Amygdala (tissue), 56 donors: ENCODE measurements at places on chromosomes 3 and 15.

- DNase-seq = no peak
These were observed 85.6 kb downstream of the PDCD6IP start for GRCh38 chr3:33883951-33884561.

- no peak for DNase-seq
These were observed 32.2 kb downstream of the SSR3 start for GRCh38 chr3:156522673-156523072.

DNA sequence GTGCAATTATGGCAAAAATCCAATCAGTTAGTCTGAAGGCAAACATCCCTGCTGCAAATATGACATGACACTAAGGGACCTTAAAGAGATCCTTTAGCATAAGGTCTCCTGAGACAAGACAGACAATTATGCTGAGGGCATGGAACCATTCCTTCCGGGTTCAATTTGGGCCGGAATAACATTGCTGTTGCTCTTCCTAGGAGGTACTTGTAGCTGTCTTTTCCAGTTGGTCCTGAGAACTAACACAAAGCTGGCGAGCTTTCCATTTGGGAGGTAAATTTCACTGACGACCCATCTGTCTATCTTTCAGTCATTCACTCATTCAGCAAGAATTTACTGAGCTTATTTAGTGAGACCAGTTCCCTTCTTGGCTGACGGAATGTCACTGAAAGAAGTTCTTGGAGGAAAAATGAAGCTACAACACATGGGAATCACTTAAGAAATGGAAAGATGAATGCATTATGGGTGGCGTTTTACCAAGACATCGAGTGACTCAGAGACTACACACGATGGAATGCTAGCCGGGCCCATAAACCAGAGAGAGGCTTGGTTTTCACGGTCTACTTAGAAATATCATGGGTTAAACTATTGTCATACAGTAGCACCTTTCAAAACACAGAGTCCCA, 215.5 kb downstream of the PDZRN3 start:
- no peak for DNase-seq

DNA sequence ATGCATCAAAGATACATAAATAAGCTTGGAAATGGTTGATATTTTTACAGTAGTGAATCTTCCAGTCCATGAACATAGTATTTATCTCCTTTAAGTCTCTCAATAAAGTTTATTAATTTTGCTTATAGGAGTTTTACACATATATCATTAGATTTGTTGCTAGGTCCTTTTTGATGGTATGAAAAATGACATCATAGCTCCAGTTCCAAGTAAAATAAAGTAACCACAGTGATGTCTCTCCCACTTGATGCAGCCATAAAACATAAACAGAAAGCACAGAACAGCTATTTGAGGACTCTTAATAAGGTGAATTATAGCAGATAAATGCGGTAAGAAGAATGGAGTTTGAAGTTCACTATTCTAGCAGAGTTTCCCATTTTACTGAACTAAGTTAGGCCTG, 20.8 kb downstream of the DMXL2 start:
- DNase-seq = no peak

GRCh38 chr15:58201516-58201915, 63.3 kb downstream of the AQP9 start:
- no peak for DNase-seq

DNA sequence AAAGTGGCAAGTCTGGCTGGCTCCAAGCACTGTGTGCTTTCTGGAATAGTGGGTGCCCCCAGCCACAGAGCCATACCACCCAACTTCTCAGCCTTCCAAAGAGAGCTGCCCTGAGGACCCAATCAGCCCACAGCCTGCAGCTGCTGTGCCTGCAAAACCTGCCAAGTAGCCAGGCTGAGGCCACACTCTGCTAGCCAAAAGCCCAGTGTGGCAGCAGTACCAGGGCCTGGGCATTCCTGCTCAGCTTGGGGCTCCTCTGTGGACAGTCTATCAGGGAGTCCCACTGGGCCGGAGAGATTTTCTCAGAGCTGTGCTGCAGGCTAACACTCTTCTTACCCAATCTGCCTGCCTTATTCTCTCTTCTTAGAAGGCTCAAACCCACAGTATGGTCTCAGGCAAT, 136.5 kb downstream of the TPRA1 start:
- no peak for DNase-seq

GRCh38 chr3:149971403-149972075, 844 bp upstream of the PFN2 start:
- peak; percentile 33 for DNase-seq

GRCh38 chr3:176651622-176652021, 545.7 kb downstream of the TBL1XR1 start:
- no peak for DNase-seq

DNA sequence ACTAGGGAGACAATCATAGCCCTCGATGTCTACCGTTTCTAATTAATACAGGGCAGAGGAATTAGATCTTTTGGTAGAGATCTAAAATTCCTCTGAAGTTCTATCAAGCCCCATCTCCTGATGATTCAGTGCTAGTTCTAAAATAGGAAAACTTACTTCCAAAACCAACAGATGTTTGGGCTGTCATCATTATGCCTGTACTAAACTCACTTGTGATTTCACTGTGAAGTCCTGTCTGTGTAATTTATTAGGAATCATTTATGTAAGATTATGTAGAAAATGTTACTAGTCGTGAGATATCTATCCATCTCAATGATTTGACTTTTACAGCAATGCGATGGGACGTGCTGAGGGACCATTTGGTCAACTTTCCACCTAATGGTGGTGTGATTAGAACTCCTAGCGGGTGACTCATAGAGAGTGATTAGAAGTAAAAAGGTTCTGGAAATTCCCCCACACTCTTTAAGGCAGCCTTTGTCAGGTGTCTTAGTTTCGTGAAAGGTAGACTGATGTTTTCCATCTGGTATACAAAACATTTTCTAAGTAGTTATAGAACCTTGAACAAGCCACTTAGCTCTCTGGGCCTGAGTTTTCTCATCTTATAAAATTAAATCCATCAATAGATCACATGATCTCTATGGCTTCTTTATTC, 34.2 kb downstream of the LIPC start:
- no peak for DNase-seq

DNA sequence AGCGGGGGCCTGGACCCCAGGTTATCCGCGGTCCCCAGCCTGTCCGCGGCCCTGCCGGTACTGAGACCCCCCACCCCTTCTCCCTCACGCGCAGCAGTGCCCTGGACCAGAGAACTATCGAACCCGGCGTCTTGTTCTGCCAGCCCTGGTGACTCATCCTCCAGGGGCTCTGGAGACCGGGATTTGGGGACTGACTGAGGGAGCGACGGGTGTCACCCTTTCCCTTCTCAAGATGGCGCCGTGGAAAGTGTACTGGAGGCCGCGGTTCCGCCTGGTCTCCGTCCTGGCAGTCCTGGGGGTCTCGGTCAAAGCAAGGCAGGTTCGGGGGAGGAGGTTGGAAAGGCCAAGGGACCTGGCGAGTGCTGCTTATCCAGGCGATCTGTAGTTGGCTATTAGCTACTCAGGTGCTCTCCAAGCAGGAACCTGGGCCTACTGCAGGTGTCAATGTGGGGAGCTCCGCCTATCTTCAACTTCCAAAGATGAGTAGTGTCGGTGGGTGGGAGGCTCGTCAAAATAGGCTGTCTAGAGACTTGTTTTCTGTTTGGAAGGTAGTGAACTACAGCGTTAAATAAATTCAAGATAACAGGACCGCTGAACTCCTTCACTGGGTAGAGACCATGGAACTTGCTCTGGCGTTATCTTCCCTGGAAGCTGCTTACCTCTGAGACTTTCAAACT, 790 bp downstream of the RAB5A start:
- no peak for DNase-seq
